A673 (cell line): ENCODE measurements at places on chromosomes 7 and 10.

DNA sequence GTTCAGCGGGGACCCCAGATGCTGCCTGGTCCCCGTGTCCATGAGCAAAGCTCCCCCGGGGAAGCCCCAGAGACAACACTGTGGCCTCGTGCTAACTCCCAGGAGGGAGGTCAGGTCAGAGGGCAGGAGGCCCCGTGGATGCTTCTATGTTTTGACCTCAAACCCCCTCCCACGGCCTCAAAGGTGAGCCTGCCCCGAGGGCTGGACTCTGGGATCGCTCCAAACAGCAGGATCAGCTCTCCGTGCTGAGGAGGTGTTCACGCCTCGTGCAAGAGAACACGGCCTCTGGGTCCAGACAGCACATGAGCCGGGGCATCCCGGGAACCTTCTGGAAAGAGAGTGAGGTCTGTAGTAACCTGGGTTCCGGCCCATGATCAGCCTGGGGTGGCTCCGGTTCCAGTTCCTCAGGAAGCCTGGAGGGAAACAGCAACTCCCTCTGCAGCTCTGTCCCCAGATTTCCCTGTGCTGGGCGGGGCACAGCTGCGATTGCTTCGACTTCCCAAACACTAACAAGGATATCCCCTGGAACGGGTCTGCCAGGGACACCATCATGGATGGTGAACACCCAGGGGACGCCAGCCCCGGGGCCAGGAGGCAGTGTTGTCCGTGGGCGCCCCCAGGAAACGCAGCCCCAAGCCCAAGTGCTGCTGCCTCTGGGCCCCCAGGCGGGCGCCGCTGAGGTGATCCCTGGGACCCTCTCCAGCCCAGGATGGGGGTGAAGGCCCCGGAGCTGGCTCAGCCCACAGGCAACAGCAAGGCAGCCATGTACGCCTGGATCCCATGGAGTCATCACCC lies 18.0 kb upstream of the INPP5A start:
- no peak for DNase-seq

- no peak for DNase-seq
Observed at GRCh38 chr10:29160150-29160617, 128.7 kb upstream of the LYZL1 start.

DNA sequence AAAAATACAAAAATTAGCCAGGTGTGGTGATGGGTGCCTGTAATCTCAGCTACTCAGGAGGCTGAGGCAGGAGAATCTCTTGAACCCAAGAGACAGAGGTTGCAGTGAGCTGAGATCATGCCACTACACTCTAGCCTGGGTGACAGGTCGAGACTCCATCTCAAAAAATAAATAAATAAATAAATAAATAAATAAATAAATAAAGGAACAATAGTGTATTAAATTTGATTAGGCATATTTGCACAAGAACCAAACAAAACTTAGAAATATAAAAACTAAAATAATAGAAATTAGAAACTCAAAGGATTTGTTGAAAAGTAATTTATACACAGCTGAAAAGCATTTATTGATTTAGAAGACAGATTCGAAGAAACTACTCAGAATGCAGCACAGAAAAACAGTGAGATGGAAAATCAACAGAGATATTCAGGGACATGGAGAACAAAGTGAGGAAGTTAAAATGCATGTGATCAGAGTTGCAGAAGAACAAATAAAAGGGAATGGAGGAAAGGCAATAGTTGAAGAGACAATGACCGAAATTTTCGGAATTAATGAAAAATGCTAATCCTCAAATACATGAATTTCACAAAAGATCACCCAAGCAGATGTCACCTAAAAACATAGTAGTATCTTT lies 17.7 kb downstream of the IFIT3 start:
- no peak for DNase-seq

DNA sequence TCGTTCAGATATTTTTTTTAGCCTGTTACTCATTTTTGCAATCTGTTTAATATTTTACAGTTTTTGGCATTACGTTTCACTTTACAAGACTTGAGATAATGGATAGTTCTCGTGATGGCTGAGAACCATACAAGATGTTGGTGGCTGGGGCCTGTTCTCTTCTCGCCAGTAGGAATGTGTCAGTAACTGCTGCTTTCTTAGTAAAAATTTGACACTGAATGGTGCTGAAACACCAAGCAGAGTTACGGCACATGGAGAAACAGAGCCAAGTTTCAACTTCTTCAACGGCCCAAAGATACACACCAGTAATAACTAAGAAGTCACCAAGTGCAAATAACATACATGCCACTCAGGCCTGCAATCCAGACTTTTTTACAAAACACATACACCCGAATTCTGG lies 130.4 kb downstream of the NRP1 start:
- DNase-seq, result no peak

- DNase-seq, result no peak
Observed at GRCh38 chr7:142375710-142376313, 118.0 kb upstream of the PRSS58 start.

GRCh38 chr10:66877361-66877760 lies 48.5 kb upstream of the LRRTM3 start:
- no peak for DNase-seq

DNA sequence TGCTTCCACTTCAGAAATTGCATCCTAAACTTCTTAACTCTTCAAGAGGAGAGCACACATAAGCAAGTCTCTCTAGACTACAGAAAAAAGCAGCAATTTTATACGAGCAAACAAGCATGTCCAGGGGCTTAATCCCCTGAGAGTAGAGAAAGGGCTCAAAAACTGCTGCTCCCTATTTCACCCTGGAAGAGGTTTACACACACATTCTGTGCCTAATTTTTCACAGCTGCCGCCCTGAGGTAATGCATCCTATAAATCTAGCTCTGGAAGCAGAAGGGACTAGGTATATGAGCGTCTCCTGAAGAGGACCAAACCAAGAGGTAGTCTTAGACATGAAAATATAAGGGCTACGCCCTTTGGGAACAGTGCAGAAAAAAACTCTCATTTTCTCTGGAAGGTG lies 73.1 kb downstream of the CRPPA start:
- DNase-seq, result no peak

GRCh38 chr10:71246591-71247413 lies 34.4 kb downstream of the UNC5B start:
- no peak for DNase-seq
